Fibroblast of skin of scalp (primary cell): ENCODE measurements at places on chromosomes 2 and 18.
A peak's percentile ranks its signal among the peaks of the same experiment; 100 is the strongest.

GRCh38 chr2:55906993-55907392 is 16.6 kb downstream of the EFEMP1 start:
- DNase-seq = no peak

DNA sequence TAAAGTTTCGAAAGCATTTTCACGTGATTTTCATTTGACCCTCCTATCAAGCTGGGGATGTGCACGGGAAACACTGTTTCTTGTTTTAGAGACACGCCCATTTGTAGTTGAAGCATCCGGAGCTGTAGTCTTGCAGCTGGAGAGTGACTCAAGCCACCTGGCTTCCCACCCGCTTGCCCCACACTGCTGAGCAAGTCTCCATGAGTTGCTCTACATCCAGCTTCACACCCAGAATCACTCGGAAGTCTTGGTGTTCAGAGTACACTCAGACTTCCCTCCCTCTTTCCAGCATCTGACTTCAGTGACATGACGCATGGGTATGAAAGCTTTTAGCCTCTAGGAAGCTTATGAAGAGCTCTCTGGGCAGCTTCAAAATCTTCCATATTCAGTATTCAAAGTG is 262.4 kb downstream of the NBAS start:
- DNase-seq = peak; percentile 23

DNA sequence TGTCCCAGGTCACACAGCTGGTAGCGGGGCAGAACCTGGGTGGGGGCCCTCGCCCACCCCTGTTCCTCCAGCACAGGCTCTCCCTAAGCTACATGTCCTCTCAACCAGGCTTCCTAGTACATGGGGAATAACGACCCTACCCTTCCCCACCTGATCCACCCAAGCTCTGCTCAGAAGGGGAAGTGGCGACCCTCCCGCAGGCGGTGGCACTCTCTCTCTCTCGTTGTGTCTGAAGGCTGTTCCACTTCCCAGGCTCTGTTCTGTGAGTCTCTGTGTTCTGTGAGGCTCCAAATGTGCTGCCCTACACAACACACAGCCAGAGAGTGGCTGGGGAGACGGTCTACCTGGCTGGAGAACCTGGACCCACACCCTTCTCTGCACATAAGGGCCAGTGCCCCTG is 135.8 kb downstream of the COPS8 start:
- no peak for DNase-seq

GRCh38 chr18:38759457-38759856 is 1193.9 kb upstream of the CELF4 start:
- DNase-seq = no peak

GRCh38 chr18:21960189-21960588 is 209.2 kb upstream of the GATA6 start:
- DNase-seq = peak; percentile 11
